Astrocyte (in vitro differentiated cells and primary cell): ENCODE measurements at places on chromosomes 6 and 20. TPM values are rescaled to one million over a fixed set of nuclear protein-coding genes. Genes with fewer than 3 reads are reported as not detected.

GRM1 gene
- total RNA-seq: 0.05 and 0.07 TPM in 2 replicates

GRCh38 chr20:5509803-5510202 lies 193.0 kb upstream of the PROKR2 start:
- DNase-seq: no peak

- peak; percentile 30 for DNase-seq
Measured at GRCh38 chr20:38523697-38524096, 51.1 kb downstream of the RALGAPB start.

GRCh38 chr20:58622671-58623578 lies 28.2 kb upstream of the STX16 start:
- peak; percentile 89 for DNase-seq

- DNase-seq: no peak
Measured at GRCh38 chr6:104632588-104632987, 227.1 kb downstream of the HACE1 start.

DNA sequence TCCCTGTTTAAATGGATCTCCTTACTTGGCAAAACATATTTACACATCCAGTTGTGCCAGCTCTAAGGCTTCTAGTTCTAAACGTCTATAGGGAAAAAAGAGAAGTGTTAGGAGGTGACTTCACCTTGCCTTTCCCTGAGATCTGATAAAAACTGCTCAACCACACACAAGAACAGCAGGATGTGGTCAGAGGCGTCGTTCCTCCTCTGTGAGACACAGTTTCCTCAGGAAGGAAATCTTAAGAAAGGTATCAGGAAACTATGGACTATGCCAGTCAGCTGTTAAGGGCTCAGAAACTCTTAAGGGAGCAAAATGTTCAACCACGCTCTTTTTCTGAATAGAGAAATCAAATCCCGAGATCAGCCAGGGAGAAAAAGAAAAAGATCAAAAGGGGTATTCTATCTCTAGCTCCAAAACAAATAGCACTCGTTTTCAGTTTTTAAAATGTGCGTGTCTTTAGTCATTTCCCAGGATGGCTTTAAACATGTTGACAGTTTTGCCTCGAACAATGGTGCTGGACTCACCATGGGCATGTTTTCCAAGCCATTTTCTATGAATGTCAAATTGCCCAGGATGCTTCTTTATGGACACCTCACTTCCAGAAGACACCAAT lies 154.5 kb downstream of the HACE1 start:
- peak; percentile 86 for DNase-seq

COX4I2 gene
- total RNA-seq: not detected in 2 replicates

DNA sequence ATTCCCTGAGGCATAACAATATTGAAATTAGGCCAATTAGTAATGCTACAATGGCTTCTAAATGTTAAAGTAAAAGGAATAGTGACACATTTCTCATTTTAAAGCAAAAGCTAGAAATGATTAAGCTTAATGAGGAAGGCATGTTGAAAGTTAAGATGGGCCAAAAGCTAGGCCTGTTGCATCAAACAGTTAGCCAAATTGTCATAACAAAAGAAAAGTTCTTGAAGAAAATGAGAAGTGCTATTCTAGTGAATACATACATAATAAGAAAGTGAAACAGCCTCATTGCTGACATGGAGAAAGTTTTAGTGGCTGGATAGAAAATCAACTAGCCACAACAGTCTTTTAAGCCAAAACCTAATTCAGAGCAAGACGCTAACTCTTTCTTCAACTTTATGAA lies 12.9 kb downstream of the OR2A4 start:
- DNase-seq: no peak

- no peak for DNase-seq
Measured at GRCh38 chr20:24388828-24389380, 80.5 kb upstream of the SYNDIG1 start.

SIRPB1 gene
- total RNA-seq: not detected in 2 replicates

GRCh38 chr6:87946669-87947068 lies 101.0 kb upstream of the SPACA1 start:
- DNase-seq: no peak

- no peak for DNase-seq
Measured at GRCh38 chr6:31074401-31074800, 38.0 kb downstream of the C6orf15 start.

DNA sequence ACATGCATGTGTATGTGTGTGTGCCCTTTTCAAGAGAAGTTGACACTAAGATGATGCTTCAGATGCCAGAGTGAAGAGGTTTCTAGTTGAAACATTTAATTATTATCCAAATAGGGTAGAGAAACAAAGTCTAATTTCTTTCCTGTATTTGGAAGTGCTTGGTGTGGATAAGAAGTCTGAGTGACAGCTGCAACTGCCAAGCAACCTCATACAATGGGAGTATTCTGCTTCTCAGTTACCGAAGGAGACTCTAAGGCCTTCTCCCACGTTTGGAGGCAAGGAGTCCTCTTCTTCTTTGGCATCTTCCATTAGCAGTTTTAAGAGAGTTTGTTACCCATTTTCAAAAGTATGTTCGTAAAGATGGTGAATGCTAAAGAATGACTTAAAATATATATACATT lies 82.4 kb downstream of the HDGFL1 start:
- DNase-seq: no peak

DNA sequence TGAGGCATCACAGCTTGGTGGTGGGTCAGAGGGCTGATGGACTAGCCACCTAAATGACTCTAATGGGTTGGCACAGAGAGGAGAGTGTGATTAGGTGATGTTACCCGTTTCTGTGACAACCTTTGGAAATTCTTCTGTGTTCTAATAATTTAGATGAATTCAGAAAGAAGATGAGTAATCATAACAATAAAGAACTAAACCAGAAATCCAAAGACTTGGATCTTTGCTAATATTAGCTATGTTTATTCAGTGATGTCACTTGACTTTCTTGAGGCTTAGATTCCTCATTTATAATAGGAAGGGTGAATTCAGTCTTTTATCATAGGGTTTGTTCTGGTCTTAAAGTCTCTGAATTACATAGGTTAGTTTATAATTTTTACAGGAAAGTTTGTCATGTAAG lies 19.9 kb downstream of the CRYBG1 start:
- no peak for DNase-seq

DNA sequence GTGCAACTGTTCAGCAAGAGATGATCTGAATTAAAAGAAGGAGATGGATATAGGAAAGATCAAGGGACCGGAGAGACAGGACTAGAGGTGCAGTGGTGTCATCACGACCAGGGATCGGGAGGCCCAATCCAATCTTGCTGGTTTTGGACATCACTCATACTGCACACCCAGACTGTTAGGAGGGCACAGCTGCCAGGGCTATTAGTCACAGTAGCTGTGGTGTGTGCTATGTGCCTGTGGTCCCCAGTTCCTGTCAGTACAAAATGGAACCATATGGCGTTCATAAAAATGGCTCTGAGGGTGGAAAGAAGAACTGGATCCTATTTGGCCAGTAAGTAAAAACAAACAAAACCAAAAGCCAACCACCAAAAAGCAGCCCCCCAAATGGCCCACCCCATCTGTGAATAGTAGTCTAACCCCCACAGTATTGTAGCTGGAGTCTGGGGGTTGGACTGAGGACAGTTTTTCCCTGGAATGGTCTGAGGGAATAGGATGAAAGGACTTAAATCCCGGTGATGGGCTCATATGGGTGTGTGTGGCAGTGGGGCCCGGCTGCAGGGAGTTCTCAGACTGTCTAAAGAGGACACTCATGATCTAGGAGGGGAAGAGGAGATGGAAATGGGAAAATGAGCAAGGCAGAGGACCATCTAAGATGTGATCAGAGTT lies 9.3 kb upstream of the NNAT start:
- DNase-seq: peak; percentile 68

ID1 gene
- 73.7 and 76.7 TPM in 2 replicates for total RNA-seq

OPN5 gene
- not detected in 2 replicates for total RNA-seq

DNA sequence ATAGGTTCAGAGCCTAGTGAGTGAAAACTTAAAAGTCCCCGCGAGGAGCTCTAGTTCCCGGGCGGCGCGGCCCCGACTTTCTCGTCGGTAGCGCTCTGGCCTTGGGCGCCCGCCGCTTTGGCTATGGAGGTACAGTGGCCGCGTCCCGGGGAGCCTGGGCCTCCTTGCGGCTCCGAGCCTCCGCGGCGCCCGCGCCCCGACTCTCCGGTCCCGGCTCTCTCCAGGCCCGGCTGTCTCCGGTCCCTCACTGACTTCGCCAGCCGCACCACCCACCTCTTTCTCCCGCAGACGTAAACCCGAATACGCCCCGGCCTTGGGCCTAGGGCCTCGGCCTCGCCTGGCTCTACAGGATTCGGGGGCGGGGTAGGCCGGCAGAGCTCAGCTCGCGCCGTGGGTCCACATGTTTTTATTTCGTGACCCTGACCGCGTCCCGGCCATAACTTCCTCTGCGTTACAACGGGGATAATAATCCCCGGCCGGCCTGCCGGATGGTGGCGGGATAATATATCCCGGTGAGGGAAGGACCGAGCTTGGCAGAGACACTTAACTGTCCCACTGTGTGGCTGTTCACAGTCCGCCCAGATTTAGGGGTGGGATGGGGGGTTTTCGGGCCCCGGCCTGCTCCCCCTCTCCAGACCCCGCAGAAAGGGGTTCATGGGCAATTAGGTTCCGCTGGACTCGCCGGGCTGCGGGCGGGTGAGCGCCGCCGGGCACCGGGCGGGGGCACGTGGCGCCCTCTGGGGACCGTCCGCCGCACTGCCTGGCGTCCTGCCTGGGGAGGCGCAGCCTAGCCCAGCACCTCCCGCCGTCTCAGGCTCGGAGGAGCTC lies 10.0 kb upstream of the TBX18 start:
- no peak for DNase-seq

DNA sequence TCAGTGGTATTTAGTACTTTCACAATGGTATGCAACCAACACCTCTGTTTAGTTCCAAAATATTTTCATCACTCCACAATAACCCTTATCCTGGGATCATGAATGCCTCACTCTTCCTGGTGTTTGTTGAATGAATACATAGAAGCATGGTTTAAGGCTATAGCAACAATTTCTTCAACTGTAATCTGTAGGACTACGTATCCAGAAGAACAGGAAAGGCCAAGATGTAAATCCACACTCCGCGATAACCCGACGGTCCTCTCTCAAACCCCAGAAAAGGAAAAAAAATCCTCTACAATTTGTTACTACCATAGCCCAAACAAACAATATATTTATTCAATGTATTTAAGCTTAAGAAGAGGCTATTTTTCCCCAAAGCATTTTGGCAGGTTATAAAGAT lies 141.4 kb upstream of the SALL4 start:
- no peak for DNase-seq
